NCI-H345 (cell line): ENCODE measurements at places on chromosomes 1 and 21.
A peak's percentile ranks its signal among the peaks of the same experiment; 100 is the strongest.

GRCh38 chr1:199176713-199177112, 537.9 kb downstream of the PTPRC start:
- DNase-seq: no peak

DNA sequence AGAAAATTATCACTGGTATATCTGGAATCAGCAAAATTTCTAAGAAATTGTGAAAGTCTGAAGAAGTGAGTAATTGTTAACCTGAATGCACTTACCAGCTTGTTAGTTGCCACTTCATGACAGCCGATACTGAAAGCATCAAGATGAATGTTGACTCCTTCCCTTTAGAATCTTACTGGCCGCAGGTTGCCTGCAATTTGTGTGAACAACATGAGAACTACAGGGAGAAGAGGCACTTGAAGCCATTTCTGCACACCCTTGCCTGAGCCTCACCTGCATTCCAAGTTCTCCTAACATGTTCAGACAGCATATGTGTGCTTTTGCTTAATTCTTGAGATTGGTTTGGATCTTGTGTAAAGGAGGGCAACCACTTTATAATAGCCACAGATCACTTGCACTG, 59.2 kb upstream of the SSX2IP start:
- DNase-seq: no peak

- no peak for DNase-seq
Measured at GRCh38 chr1:208541225-208541855, 297.2 kb upstream of the PLXNA2 start.

DNA sequence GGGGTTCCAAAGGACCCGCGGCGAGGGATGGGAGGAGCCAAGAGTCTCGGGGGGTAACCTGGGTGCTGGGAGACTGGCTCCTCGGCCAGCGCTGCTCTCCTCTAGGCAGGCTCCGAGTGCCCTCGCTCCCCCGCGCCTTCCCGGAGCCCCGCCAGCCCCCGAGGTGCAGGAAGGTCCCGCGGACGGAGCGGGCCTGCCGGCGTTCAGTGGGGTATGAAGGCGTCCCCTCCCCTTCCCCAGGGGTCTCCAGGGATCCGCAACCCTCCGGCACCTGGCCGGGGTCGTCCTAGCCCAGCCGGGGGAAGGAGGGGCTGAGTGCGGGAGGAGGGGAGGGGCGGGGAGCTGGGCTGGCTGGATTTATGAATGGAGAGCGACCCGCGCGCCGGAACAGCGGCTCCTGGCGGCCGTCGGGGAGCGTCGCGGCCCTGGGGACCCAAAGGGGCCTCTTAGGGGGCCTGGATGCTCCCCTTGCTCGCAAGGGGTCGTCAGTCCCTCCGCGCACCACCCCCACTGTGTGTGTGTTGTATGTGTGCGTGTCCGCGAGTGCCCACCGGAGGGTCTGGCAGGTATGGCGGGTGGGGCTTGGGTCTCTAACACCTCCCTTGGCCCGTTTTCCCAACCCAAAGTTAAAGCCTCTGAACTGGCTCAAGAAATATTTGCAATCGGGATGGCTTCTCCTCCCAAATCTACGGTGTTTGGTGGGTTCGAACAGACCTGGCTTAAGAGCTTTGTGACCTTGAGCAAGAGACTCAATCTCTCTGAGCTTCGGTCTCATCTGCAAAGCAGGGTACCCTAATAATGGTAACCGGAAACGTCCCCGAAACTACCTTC, 642 bp downstream of the HCRTR1 start:
- DNase-seq: peak; percentile 46

DNA sequence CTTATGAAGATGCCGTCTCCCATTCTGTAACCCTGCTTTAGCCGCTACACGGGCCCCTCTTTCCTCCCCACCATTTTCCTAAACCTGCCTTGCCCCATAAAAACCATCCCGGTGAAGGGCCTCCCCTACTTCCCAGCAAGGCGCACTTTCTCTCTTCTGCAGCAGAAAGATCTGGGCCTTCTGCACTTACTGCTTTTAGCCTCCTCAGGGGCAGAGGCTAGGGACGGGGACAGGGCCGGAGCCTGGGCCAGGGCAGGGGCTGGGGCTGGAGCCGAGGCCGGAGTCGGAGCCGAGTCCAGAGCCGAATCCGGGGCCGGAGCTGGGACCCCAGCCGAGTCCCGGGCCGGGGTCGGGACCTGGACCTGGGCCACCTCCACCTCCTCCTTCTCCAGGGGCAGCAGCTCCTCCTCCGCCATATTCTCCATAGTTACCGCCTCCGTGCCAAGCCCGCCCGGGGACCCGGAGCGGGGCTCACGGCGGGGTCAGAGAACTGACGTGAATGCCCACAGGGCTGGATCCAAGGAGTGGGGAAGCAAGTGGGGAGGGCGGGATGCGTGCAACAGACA, 382 bp downstream of the TRMT1L start:
- DNase-seq: no peak

DNA sequence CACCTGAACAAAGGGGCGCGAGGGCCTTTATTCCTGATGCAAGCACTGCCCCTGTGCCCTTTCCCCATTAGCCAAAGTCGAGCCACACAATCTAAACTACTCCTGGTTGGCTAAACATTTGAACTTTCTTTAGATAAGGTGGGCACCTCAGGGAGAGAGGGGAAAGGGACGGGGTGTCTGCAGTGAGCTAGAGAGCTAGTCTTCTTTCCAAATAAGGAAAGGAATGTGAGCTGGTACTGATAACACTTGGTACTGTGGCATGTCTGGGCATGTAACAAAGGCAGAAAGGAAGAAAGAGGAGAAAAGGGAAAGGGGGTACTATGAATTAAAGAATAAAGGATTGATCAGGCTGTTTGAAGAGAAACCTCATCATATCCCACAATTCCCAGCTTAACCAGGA, 62.8 kb downstream of the OVGP1 start:
- DNase-seq: no peak

- DNase-seq: no peak
Measured at GRCh38 chr1:215458562-215458961, 108.5 kb upstream of the KCTD3 start.

DNA sequence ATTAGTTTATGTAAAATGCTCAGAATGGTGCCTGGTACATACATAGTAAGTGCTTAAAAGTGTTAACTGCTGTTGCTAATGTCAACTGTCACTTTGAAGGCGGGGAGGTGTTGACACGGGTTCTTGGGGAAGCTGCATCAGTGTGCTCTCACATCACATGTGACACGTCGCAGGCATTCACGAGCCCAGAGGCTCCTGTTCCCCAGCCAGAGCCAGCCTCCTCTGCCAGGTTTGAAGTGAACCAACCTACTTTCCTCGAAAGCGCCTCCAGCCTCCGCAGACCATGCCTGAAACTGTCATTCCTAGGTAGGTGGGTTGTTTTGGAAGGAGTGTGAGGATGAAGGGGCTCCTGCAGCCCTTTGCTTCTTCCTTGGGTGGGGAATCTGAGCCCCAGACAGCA, 13.8 kb downstream of the GALNT2 start:
- DNase-seq: no peak

GRCh38 chr1:31712630-31713029, 8.8 kb upstream of the COL16A1 start:
- no peak for DNase-seq

- no peak for DNase-seq
Measured at GRCh38 chr1:198726455-198726854, 87.6 kb downstream of the PTPRC start.

DNA sequence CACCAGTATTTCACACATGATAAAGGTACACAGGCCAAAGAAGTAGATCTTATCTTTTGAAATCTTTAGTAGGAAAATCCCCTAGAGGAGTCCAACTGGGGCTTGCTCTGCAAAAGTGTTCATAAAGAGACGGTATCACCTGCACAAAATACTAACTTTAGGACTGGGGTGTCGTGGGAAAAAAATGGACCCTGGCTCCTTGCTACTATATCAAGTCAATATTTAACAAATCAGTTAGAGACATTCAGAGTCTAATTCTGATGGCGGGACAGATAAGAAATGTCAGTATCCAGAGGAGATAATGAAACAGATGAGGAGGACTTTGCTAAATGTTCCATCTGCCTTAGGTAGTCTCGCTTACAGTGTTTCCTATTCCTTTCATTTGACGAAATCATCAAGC, 25.6 kb upstream of the CNN3 start:
- DNase-seq: no peak

GRCh38 chr1:91900562-91900961, 14.6 kb upstream of the TGFBR3 start:
- no peak for DNase-seq

DNA sequence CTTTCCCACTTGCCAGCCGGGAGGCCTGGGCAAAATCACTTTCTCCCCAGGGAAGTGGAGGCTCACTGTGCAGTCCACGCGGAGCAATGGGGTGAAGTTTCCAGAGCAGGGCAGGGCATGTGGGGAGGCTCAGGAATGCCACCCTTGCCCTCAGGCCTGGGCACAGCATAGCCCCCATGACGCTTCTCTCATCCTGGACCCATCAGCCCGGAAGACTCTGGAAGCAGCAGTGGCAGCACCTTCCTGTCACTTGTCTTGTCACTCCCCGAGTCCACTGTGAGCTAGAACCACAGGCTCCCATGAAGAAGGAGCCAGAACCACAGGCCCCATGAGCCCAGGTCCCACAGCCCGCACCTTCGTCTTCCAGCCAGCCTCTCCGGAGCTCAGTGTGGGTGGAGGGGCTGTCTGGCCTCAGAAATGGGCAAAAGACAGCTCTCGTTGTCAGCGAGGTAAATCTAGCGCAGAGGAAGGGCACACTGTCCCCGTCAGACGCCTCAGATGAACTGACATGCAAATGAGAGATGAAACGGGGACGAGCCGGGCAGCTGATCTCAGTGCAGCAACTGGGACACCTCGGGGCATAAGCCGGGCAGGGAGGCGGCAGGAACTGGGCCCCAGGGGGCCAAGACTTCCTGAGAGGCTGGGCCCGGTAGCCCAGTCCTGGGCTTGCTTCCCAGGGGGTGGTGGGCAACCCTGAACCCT, 6.1 kb downstream of the PDE9A start:
- DNase-seq: no peak
